ENCODE measurements at places on chromosomes 2 and 18. TPM values are rescaled to one million over a fixed set of nuclear protein-coding genes. Genes with fewer than 3 reads are reported as not detected.

Gene KCNG2
- total RNA-seq, result 1.6 TPM

DNA sequence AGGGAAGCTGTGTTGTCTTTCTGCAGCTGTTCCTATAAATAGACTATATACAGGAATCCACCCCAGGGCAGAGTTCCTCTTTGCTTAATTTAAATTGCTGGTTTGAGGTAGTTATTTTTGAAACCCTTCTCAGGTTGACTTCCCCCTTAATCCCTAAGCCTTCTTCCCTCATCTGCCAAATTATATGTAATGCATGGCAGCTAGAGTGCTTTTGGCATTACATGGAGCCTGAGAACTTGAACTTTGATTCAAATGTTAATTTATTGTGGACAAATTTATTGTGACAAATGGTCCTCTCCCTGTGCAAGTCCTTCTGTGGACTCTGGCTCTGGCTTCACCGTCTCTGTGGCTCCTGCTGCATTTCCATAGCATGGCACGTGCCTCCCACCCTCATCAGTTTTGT, 29.2 kb downstream of the MYO1B start:
- DNase-seq, result no peak
- H3K27me3 ChIP-seq, result peaks cover 4% of the 10 kb centered on the region
- H3K36me3 ChIP-seq, result no peaks in the 10 kb centered on the region
- H3K4me3 ChIP-seq, result no peak overlapping the region
- peaks cover 37% of the 10 kb centered on the region for H3K4me1 ChIP-seq

GRCh38 chr2:150212722-150213171, 274.7 kb downstream of the RND3 start:
- no peak overlapping the region for H3K4me3 ChIP-seq
- H3K27ac ChIP-seq, result no peak overlapping the region

- H3K36me3 ChIP-seq, result no peaks in the 10 kb centered on the region
- H3K27me3 ChIP-seq, result peaks cover 16% of the 10 kb centered on the region
- DNase-seq, result no peak
- H3K4me3 ChIP-seq, result peak overlapping the region; percentile 88
- peaks cover 8% of the 10 kb centered on the region for H3K4me1 ChIP-seq
Observed at GRCh38 chr18:63317556-63317946, 2.0 kb downstream of the BCL2 start.

- peaks cover 54% of the 10 kb centered on the region for H3K27me3 ChIP-seq
- DNase-seq, result no peak
- peaks cover 9% of the 10 kb centered on the region for H3K4me1 ChIP-seq
- H3K4me3 ChIP-seq, result no peak overlapping the region
- H3K27ac ChIP-seq, result no peak overlapping the region
- peaks cover 4% of the 10 kb centered on the region for H3K36me3 ChIP-seq
Observed at GRCh38 chr2:70889716-70890037, 46.0 kb upstream of the ATP6V1B1 start.

GRCh38 chr2:158948964-158949699, 19.3 kb upstream of the TANC1 start:
- DNase-seq, result no peak
- H3K36me3 ChIP-seq, result no peaks in the 10 kb centered on the region
- H3K27ac ChIP-seq, result no peak overlapping the region

GRCh38 chr2:30147196-30147714, 448 bp downstream of the YPEL5 start:
- H3K4me3 ChIP-seq, result no peak overlapping the region
- no peaks in the 10 kb centered on the region for H3K36me3 ChIP-seq
- DNase-seq, result peak; percentile 49
- H3K27ac ChIP-seq, result no peak overlapping the region
- H3K4me1 ChIP-seq, result peaks cover 23% of the 10 kb centered on the region

- H3K4me1 ChIP-seq, result no peaks in the 10 kb centered on the region
- H3K27ac ChIP-seq, result no peak overlapping the region
- peak; percentile 42 for DNase-seq
- peaks cover 3% of the 10 kb centered on the region for H3K27me3 ChIP-seq
Observed at GRCh38 chr18:3283908-3284307, 22.0 kb downstream of the MYL12B start.

DNA sequence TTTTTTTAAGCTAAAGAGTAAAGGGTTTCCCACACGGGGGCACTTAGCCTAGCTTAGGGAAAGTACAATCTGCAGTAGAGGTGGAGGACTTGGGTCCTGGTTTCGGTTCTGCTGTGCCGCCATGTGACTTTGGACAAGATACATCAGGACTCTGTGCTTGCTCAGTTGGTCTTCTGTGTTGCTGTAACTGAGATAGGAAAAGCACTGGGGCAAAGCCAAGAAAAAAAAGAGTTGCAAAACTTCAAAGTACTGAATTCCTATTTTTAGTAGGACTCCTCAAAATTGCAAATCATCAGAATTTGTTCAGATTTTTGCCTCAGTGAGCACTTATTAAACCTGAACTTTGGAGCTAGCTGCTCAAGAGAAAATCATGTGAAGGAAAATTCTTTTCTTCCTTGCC, 96.3 kb upstream of the STON1 start:
- no peak for DNase-seq
- H3K27ac ChIP-seq, result no peak overlapping the region
- H3K4me3 ChIP-seq, result no peak overlapping the region
- H3K4me1 ChIP-seq, result no peaks in the 10 kb centered on the region

DNA sequence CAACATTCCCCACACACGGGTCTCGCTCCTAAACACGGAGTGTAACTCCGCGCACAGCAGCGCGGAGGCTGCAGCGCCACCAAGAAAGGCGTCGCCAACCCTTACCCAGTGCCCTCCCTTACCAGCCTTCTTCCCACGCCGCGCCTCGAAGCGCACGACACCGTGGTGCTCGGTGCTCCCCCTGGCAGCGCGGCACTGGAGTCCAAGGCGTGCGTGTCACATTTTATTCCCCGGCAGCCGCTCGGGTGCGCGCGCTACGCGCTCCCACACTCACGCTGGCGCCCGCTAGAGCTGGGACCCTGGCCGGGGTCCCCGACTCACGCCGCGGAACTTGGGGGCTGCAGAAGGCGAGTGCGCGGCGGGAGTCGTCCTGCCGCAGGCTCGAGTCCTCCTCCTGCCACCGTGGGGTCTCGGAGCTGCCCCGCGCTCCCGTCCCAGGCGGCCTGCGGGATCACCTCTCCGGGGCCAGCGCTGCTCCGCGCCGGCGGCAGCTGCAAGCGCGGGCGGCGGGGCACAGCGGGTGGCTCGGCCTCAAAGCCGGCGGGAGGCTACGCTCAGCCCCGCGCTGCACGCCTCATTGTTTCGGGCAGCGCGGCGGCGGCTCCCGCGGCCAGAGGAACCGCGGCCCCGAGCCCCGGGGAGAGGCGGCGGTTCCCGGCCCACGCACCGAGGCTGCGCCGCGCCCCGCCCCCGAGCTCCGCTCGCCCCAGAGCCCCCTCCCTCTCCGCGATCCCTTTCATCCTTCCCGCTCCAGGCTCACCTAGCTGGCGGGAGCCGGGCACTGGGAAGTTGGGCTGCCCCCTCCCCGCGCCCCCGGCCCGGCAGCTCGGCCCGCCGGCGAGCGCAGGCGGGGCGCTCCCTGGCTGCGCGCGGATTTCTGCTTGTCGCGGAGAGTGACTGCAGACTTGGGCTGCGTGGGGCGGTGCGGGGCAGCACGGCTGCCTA, at the start of gene ST6GAL2:
Gene ST6GAL2 (minus strand): TSS at position 197 of the 945 bp plus-strand sequence. CDS start 42,190 bp downstream, outside the sequence.
- peak within 1 kb of the TSS; percentile 97 for H3K4me3 ChIP-seq
- peaks cover 9% of the 10 kb centered on the region for H3K4me1 ChIP-seq
- peak within 1 kb of the TSS; percentile 65 for H3K27ac ChIP-seq
- H3K36me3 ChIP-seq, result no peaks in the 10 kb centered on the region
- peaks cover 11% of the 10 kb centered on the region for H3K27me3 ChIP-seq
- DNase-seq, result peak; percentile 70

- no peaks in the 10 kb centered on the region for H3K36me3 ChIP-seq
- H3K27me3 ChIP-seq, result no peaks in the 10 kb centered on the region
- H3K4me3 ChIP-seq, result no peak overlapping the region
- H3K27ac ChIP-seq, result no peak overlapping the region
- DNase-seq, result no peak
Observed at GRCh38 chr2:163943403-163944346, 207.9 kb upstream of the FIGN start.

- no peaks in the 10 kb centered on the region for H3K36me3 ChIP-seq
- peak overlapping the region; percentile 76 for H3K4me3 ChIP-seq
- no peaks in the 10 kb centered on the region for H3K27me3 ChIP-seq
- peaks cover 9% of the 10 kb centered on the region for H3K4me1 ChIP-seq
- H3K27ac ChIP-seq, result peak overlapping the region; percentile 1
Observed at GRCh38 chr2:79935771-79936657, 368.5 kb downstream of the LRRTM1 start.

DNA sequence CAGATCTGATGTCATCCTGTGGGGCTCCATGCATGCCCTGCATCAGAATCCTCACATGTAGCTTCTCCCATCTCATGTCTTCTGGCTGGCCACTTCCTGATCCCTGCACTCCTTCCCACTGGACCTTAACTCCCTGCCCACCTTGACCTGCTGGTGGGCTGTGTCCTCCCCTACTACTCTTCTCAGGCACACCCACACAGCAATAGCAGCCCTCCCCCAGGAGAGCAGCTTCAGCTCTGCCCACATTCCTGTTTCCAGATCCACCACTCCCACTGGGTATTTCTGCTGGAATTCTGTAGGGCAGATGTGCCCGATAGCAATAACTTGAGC, 137.0 kb upstream of the HS6ST1 start:
- DNase-seq, result no peak
- H3K27ac ChIP-seq, result no peak overlapping the region
- peaks cover 10% of the 10 kb centered on the region for H3K27me3 ChIP-seq
- peaks cover 4% of the 10 kb centered on the region for H3K36me3 ChIP-seq

GRCh38 chr2:25324905-25325592, 16.7 kb downstream of the DNMT3A start:
- no peak overlapping the region for H3K27ac ChIP-seq
- peaks cover 25% of the 10 kb centered on the region for H3K4me1 ChIP-seq
- H3K36me3 ChIP-seq, result peaks cover 19% of the 10 kb centered on the region
- H3K27me3 ChIP-seq, result peaks cover 11% of the 10 kb centered on the region
- DNase-seq, result no peak

DNA sequence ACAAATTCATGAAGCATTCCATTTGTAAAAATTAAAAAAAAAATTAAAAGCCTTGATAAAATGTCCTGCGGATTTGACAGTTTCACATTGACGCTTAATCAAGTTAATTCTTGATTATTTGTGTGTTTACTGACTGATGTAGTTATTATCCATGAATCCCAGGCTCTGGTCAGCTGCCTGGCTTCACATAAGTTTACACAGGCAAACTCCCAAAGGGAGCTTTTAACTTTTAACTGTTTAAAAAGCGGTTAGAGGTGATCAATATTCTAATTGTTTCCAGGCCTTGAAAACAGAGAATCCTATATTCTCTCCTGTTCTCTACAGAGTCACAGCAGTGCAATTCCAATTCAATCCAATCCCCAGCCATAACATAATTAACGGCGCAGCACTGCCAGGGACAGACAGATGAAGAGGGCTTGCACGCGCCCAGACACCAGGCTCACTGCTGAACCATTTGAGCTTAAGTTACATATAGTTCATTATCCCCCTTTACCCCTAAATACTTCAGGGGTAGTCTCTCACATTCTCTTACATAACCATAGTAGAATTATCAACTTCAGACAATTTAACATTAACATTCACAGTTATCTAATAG, 47.5 kb downstream of the ATP8B1 start:
- no peak overlapping the region for H3K27ac ChIP-seq
- H3K36me3 ChIP-seq, result peaks cover 5% of the 10 kb centered on the region
- peaks cover 4% of the 10 kb centered on the region for H3K4me1 ChIP-seq
- no peak overlapping the region for H3K4me3 ChIP-seq
- no peaks in the 10 kb centered on the region for H3K27me3 ChIP-seq
